AG08395 (cell line): ENCODE measurements at places on chromosomes 1 and 21.
A peak's percentile ranks its signal among the peaks of the same experiment; 100 is the strongest.

- no peak for DNase-seq
Measured at GRCh38 chr1:232249861-232250777, 379.8 kb downstream of the SIPA1L2 start.

GRCh38 chr1:64884261-64885040 is 81.9 kb downstream of the JAK1 start:
- no peak for DNase-seq

DNA sequence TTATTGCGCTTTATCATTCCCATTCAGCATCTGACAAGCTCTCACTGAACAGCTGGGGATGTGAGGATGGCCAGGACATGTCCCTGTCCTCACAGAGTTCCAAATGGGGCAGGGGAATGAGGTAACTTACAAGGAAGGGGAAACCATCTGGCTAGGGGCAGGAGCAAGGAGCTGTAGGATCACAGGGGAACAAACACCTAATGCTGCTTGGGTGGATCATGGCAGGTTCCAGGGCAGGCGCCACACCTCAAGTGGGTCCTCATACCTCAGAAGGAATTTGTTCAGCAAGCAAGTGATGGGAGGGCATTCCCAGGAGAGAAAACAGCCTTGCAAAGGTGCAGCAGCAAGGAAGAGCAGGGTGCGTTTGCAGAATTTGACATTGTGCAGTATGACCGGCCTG is 35.1 kb upstream of the GRIK3 start:
- DNase-seq: no peak

DNA sequence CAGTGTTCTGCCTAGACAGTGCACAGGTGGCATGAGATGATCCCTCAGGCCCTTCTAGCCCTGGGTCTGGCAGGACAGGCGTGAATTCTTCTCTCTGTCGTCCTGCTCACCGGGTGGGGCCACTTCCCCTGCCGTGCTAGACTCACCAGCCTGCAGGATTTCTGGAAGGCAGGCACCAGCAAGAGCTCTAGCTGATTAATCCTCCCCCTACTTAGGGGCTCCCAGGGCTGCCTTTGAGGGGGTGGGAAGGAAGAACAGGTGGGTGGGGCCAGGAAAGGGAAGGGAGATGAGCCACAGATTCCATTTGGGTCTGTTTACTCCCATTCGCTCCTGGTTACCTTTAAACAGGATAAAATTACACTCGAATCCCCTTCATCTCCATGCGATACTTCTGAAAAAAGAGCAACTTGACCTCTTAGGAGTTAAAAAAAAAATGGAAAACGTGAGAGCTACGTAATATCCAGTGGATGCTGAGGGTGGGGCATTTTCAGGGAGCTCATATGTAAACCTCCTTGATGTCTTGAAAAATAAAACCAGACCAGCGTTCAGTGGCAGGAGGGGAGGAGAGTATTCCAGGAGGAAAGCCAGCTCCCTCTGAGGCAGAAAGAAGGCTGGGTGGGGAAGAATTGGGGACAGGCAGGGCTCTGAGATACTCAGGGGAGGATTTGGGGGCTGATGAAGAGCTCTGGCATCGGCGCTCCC is 665.5 kb downstream of the PTPRU start:
- no peak for DNase-seq

DNA sequence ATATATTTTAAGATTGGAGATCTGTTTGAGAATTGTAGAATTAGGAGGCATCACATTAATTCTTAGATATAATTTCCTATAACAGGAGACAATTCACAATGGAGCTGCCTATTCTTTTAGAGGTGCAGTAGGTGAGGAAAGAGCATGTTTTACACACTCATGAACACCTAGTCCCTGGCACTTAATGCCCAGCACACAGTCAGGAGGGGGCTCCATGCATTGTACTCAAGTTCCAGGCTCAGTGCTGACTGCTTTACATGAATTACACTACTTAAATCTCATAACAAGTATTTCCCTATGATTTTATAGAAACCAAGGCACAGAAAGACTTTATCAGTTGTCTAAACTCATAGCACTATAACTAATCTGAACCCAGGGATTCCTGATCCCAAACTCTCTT is 360 bp upstream of the GBP3 start:
- peak; percentile 6 for DNase-seq

DNA sequence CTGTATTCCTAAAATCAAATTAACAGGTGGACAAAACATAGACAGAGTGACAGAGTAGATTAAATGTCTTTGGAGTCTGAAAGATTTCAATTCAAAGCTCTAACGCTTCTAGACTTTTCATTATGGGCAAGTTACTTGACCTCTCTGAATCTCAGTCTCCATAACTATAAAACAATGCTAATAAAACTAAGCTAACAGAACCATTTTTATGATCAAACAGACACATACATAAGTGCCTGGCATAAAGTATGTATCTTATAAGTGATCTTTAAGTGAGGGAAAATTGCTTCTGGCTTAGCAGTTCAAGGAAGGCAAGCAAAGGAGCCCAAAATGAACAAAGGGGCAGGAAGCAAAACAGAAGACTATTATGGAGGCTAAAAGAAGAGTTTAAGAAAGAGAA is 216.8 kb upstream of the TNR start:
- no peak for DNase-seq

DNA sequence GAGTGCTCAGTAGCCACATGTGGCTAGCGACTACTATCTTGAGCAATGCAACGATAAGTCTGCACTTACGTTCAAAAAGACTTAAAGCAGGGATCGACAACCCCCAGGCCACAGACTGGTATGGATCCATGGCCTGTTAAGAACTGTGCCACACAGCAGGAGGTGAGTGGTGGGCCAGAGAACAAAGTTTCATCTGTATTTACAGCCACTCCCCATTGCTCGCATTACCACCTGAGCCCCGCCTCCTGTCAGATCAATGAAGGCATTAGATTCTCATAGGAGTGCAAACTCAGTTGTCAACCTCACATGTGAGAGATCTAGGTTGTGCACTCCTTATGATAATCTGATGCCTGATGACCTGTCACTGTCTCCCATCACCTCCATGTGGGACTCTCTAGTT is 103.6 kb upstream of the ZRANB2 start:
- DNase-seq: no peak

GRCh38 chr1:71245246-71245645 is 164.4 kb upstream of the ZRANB2 start:
- DNase-seq: no peak

DNA sequence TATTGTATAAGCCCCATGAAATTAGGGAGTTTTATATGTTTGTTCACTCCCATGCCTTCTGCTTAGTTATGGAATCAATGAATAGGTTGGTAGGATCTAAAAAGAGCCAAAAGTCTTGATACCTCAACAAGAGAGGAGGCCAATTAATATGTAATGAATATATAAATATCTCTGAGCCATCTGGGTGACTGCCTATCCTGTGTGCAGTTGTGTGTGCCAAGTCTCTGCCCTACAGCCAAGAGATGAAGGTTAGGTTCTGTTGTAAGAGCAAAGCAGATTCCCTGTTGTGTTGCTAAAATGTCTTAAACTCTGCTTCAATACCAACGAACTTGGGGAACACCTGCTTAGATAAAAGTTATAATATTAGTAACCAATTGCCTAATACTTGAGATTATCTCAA is 61.8 kb upstream of the GORAB start:
- no peak for DNase-seq

DNA sequence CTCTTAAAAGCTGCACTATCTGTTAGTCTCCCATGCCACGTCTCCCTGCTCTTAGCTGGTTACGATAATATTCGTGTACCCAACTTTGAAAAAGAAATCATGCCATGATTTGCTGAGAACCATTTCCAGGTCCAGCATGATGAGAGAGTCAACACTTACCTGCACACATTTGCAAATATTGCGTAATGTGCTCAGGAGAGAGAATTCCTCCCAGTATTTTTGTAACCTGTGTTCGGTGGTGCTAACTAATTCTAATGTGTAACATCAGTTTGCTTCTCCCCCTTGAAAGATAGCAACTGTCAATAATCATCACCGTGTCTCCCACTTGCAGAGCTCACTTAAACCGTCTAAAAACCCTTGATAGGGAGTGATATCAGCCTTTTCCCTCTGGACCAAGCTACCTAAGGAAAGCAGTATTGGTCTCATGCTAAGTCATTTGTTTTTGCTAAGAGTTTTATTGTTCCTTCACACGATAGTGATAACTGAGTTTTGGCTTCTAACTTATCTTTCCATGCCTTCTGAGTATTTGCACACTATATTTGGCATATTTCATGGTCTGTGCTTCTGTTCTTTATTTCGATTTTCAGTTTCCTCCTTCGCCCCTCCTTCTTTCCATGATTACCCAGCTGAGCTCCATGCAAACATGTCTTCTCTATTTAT is 61.1 kb upstream of the IRF2BP2 start:
- DNase-seq: no peak

- no peak for DNase-seq
Measured at GRCh38 chr1:169680377-169681019, 30.9 kb downstream of the SELL start.

- DNase-seq: no peak
Measured at GRCh38 chr1:171494076-171494475, 8.7 kb downstream of the PRRC2C start.

GRCh38 chr1:46496505-46496904 is 6.9 kb downstream of the DMBX1 start:
- DNase-seq: no peak

- DNase-seq: no peak
Measured at GRCh38 chr1:35261412-35262120, 6.9 kb upstream of the ZMYM4 start.

DNA sequence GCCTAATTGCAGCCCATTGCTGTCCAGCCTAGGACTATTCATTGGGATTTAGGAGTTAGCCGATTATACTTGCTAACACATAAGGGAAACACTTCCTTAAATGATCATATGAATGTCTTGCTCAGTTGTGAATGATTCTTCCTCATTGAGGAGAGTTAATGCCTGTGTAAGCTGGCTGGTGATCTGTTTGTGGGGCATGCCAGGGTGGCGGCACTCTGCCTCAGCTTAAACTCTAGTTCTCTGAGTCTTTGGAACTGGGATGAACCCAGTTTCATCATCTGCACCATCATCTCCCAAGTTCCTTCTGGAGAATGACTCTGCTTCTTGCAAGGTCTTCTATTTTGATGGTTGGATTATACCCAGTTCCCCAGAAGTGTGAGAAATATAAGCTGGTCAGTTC is 23.9 kb upstream of the SLAMF6 start:
- DNase-seq: no peak

DNA sequence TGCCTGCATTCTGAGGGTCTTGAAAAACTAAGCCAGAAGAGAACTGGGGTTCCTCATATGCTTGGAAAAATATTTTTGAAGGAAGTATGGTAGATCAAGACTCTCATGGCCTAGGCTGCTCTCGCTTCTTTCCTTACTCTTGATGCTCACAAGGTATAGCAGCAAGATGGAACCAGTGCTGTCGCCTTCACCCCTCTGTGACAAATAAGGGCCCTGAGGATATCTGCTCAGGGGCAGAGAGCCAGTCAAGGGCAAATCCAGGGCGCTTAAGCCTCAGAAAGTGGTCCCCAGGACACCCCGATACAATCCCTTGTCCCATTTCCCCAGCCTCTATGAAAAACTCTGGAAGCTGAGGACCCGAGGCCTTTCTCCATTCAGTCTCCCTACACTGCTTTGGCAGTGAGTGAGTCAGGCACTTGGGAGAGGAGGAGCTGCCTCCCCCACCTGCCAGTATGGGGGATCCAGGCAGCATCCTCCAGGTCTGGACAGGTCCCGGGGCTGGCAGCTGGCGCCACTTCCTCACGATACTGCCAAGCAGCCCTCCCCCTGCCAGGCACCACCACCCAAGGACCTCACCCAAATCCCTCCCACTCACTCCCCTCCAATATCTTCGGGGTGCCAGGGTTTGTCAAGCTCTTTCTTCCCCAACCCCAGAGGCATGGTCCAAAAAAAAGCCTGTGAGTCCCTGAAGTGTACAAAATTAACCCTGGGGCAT is 1.3 kb downstream of the IGSF9 start:
- DNase-seq: no peak

- DNase-seq: peak; percentile 64
Measured at GRCh38 chr1:39205102-39205780, 746 bp downstream of the MACF1 start.
